ENCODE measurements at places on chromosomes 2 and 18.

GRCh38 chr2:17035010-17035409 is 369.4 kb upstream of the CYRIA start:
- no peak for DNase-seq

DNA sequence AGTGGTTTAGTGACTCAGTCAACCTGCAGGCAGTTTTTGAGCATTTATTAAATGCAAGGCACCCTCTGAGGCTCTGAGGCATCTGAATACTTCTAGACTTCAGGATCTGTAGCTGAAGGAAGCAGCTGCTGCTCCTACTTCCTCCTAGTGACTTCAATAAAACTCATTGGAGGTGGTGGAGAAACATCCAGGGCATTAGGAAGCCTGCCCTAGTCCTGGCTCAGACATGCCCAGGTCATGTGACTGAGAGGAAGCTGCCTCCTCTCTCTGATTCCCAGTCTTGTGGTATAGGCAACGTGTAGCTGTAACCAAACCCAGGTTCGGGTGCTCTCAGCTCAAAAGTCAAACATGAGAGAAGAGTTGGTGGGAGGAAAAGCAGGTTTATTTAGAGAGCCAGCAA is 287.2 kb upstream of the GYPC start:
- DNase-seq, result peak; percentile 4

- no peak for DNase-seq
These were observed 152.0 kb upstream of the SLC1A4 start for GRCh38 chr2:64837116-64837731.

GRCh38 chr18:8742387-8743361 is 37.3 kb downstream of the MTCL1 start:
- DNase-seq, result no peak

GRCh38 chr2:7201851-7202250 is 284.6 kb downstream of the RNF144A start:
- no peak for DNase-seq

Data from kidney (tissue), 22 donors.